Choroid plexus epithelial cell (primary cell): ENCODE measurements at places on chromosomes 11 and 22.

DNA sequence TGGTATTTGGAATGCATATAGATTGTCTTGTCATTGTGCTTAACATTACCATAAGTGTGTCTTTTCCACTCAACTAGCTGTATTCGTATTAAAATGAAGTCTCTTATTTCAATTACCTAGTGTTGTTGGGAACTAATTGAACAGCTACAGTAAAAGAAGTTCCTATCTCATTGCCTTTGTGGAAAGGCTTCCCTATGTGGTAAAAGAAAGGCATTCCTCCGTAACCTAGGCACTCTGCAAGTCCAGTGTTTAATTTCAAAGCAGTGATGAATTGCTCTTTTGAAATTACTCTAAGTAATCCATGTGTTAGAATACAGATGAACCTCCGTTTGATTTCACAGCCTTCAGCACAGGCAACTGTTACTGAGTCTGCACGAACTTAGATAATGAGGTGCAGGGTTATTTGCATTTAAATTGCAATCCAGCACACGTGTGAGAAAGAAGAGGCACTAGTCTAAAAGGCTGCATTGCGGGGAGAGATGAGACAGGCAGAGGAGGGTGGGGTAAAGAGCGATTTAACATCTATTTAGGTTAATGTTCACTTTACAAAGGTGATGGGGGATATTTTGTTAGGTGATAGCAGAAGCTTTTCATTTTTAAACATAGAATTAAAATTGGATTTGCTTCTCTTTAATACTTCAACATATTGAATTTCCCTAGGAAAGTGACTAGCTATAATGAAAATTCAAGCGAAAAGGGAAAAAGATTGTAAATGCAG lies 25.0 kb upstream of the CRTAM start:
- DNase-seq = no peak

GRCh38 chr22:49554296-49554625 lies 273.4 kb downstream of the BRD1 start:
- no peak for DNase-seq

- peak; percentile 13 for DNase-seq
Observed at GRCh38 chr11:26333906-26334305, 2.0 kb downstream of the ANO3 start.

DNA sequence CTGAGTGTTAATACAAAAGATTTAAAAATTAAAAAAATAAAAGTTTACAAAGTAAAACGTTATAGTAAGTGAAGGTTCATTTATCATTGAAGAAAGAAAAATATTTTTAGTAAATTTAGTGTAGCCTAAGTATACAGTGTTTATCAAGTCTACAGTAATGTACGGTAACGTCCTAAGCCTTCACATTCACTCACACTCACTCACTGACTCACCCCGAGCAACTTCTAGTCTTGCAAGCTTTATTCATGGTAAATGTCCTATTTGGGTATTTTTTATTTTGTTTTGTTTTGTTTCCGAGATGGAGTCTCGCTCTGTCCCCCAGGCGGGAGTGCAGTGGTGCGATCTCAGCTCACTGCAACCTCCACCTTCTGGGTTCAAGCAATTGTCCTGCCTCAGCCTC lies 8.8 kb downstream of the CASTOR1 start:
- peak; percentile 37 for DNase-seq

DNA sequence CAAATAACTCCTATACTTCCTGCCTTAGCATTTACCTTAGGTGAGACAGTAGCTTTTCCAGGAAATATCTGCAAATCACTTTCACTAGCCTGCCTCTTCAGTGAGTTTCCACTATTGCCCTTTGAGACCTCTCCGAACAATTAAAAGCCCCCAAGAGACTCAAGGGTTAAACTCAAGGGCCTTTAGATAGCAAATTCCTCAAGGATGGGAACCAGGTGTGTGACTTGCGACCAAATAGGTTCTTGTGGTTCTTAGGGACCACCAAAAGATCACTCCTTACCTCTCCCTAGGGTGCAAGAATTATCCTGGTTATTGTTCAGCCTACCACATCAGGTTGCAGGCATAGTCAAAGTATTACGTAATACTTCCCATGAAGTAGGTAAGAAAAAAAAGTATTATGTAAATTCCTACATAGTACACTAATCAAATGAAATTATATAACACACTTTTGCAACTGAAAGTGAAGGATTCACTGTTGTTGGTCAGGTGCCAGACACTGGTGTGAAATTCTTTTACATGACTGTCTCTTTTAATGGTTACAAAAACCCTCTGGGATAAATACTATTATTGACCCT lies 1.4 kb upstream of the RDX start:
- DNase-seq = peak; percentile 23

- DNase-seq = no peak
Observed at GRCh38 chr11:100994966-100995365, 134.6 kb downstream of the PGR start.

DNA sequence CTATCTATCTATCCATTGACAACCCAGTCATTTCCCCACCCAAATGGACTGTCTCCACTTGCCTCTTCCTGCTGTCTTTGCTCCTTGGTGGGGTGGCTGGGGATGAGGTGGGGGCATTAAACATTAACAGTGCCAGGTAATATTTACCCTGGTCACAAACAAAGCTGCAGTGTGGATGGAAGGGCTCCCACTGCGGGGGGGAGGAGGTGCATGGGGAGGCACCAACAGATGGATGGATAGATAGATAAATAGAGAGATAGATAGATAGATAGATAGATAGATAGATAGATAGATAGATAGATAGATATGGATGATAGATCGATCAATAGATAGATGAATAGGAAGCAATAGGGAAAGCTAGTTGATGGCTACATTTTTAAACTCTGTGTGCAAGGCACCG lies 2.3 kb upstream of the FXYD2 start:
- DNase-seq = no peak

GRCh38 chr22:32707971-32708370 lies 93.5 kb upstream of the TIMP3 start:
- DNase-seq = no peak

GRCh38 chr11:133181066-133181465 lies 351.2 kb downstream of the OPCML start:
- DNase-seq = no peak

DNA sequence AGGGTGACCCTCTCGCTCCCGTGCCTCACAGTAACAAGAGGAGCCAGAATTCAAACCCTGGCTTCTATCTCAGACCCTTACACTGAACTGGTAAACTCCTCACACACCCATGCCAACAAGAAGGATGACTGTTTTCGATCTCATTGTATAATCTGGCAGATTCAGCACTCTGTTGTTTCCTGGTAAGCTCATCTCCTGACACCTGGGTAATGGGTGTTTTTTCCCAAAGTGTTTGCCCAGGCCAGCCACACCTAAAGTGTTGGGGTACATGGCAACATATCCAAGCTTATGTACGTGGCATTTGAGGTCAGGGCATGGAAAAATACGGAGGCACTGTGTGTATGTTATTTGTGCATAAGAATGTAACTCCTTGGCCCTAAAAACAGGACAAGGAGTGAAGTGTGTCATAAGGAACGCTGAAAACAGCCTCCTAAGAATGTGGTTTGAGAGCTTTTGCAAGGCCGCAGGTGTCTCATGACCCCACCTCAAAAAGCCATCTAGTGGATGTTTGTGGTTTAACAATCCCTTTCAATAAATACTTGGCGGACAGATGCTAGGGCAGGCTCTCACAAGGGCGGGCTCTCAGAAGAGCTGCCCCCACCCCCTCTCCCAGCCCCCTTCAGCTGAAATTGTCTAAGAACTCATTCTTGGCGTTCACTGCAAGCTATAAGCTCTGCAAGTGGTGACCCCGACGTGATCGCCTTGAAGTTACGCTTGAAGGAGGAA lies at the start of gene MS4A15:
Gene MS4A15, plus strand, starts transcription at position 561 of the 726 bp plus-strand sequence. CDS start 6,867 bp downstream, outside the sequence.
- peak; percentile 62 for DNase-seq

GRCh38 chr11:10979529-10979928 lies 121.7 kb upstream of the ZBED5 start:
- no peak for DNase-seq

DNA sequence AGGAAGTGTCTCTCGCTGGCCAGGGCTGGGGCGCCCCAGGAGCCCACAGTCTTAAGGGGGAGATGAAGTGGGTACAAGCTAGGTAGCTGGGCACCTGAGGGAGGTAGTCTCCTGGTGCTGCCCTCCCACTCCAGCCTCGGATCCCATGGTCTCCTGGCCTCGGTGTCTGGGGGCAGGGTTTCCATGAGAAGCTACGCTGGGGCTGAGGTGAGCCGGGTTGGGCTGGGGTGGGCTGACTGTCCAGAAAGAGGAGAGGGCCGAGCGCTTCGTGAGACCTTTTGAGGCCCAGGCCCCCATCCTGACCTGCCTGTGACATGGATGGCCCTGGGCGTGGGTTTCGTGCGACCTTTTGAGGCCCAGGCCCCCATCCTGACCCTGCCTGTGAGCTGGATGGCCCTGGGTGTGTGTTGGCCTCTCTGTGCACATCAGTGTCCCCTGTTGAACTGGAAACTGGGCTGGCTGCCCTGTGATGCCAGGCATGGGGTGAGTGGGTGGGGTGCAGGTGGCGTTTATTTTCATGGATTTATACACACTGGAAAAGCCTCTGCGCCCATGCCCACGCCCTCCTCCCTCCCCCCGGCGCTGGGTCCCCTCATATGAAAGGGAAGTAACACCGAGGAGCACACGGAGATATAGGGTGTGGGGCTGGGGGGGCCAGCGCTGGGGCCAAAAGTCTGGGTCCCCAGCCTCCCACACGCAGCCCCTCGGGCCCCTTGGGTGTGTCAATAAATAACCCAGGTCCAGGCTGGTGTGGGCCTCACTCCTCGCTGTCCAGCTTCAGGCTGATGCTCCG lies 8.6 kb downstream of the AIP start:
- DNase-seq = no peak
